ENCODE measurements at places on chromosomes 6 and 20.

DNA sequence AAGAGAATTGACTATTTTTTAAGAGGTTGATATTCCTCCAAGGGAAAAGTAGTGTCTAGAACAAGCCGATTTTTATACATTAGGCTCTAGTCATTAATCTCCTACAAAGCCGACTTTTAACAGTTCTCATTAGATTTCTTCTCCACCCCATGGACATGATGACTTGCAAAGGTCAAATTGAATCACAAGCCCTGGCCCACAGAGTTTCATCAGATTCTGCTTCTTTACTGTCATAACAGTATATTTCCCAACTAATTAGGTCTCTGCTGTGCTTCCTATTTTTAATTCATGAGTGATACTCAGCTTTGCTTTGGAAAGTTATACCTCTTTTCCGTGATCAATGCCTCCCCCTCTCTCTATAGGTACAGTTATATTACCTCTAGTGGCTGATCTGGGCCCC, 90.6 kb upstream of the ADGRB3 start:
- no peak for DNase-seq

- DNase-seq: no peak
Measured at GRCh38 chr6:112320561-112321318, 26.4 kb upstream of the RFPL4B start.

- no peak for DNase-seq
Measured at GRCh38 chr20:19405958-19406357, 193.5 kb downstream of the SLC24A3 start.

DNA sequence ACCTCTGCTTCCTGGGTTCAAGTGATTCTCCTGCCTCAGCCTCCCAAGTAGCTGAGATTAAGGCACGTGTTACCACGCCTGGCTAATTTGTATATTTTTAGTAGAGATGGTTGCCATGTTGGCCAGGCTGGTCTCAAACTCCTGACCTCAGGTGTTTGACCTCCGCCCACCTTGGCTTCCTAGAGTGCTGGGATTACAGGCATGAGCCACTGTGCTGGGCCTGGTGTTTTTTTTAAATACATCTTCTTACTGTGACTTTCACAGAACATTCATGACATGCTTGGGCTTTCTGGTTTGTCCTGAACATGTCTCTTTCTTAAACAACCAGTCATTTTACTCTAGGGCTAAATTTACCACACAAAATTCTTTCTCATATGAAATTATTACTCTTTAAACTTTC, 34.7 kb upstream of the FAM8A1 start:
- no peak for DNase-seq

DNA sequence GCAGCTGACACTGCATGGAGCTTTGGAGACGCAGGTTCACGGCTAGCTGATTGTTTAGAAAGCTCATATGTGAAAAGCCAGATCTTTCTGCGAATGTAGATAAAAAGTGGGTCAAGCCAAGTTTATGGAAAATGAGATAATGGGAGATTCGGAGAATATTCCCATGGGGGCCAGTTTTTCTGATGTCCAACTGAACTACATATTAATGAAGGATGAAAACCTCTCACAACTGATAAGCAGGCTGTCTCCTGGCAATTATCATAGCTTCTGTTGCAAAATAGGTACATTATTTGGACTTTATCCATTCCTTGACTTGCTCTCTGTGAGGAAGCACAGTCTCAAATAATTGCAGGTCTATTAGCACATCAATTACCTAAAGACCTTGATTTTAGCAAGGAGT, 21.1 kb downstream of the HDGFL1 start:
- peak; percentile 28 for DNase-seq

GRCh38 chr6:90019216-90019615, 124.9 kb downstream of the GJA10 start:
- no peak for DNase-seq

DNA sequence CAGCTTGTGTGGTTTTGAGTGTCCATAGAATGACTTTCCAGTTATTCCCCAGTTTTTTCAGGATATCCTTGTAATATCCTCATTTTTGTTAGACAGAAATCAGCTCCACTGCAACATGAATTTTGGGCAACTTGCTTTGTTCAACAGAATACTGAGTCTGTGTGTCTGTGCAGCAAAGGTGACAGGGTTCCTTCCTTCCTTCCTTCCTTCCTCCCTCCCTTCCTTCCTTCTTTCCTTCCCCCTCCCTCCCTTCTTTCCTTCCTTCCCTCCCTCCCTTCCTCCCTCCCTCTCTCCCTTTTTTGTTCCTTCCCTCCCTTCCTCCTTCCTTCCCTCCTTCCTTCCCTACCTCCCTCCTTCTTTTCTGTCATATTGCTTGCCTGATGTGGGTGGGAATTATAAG, 496.5 kb downstream of the EPM2A start:
- no peak for DNase-seq

DNA sequence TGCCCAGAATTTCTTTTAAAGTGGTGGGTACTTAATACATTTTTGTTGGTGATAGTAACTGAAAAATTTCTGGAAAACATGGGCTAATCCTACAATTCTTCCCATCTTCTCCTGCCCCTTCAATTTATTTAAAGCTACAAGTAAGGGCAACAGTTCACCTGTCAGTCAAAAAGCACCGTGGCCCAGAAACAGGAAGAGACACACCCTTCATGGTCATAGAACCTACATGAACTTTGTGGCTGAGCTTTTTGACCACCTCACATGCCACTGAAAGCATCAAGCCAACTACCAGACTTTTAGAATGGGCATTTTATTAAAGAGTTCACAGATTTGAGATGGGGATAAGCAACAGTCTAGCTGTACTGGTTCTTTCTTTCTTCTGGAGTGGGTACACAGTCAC, 201.1 kb upstream of the CNR1 start:
- no peak for DNase-seq

DNA sequence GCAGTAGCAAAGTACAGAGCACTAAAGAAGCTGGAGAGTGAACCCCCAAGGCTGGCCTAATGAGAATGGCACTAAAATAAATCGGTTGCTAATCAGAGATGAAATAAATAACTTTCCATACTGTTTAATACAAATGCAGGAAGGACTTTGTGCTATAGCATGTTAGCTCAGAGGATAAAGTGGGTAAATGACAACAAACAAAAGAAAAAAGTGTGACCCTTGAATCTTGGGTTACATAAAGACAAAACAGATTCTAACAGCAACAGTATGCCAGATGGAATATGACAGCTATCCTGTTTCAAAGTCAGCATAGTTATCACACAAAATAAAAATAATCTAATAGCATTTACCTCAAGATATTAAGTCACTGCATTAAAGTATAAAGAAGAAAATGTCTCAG, 622.7 kb downstream of the PHF3 start:
- no peak for DNase-seq

DNA sequence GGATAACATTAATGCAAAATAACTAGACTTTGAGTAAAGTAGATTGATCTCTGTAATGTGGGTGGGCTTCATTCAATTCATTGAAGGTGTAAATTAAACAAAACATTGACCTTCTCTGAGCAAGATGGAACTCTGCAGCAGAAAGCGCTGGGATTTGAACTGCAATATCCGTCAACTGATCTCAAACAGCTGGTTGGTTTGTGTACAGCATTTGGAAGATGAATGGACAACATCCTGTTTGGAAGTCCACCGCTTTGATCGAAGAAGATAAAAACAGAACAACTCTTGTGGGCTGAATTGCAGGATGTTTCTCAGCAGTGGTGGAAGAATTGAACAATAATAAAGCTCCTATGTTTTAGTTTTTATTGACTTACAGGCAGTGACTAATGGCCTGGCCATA, 20.6 kb downstream of the HLA-C start:
- no peak for DNase-seq

GRCh38 chr6:26195376-26195923, 108.2 kb downstream of the HFE start:
- DNase-seq: peak; percentile 86

DNA sequence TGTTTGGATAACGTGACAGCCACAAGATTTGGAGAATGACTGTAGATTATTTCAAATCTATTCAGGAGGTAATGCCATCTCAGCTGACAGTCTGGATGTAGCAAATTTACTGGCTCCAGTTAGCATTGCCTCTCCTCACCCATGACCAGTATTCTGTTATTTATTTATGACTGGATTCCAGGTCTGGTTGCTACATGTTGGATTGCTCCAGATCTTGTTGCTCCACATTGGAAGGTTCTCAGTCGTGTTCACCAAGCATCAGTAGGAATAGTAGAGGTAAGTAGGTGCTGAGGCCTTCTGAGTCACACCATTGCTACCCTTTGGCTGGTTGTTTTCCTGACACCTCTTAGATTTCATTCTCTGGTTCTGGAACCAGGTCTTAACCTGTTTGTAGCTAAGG, 69.5 kb upstream of the ELOVL5 start:
- DNase-seq: no peak

GRCh38 chr6:44682280-44682679, 294.8 kb downstream of the CDC5L start:
- no peak for DNase-seq

GRCh38 chr6:50654155-50654554, 59.2 kb upstream of the TFAP2D start:
- no peak for DNase-seq

GRCh38 chr6:9295644-9296043, 860.3 kb upstream of the SLC35B3 start:
- no peak for DNase-seq

DNA sequence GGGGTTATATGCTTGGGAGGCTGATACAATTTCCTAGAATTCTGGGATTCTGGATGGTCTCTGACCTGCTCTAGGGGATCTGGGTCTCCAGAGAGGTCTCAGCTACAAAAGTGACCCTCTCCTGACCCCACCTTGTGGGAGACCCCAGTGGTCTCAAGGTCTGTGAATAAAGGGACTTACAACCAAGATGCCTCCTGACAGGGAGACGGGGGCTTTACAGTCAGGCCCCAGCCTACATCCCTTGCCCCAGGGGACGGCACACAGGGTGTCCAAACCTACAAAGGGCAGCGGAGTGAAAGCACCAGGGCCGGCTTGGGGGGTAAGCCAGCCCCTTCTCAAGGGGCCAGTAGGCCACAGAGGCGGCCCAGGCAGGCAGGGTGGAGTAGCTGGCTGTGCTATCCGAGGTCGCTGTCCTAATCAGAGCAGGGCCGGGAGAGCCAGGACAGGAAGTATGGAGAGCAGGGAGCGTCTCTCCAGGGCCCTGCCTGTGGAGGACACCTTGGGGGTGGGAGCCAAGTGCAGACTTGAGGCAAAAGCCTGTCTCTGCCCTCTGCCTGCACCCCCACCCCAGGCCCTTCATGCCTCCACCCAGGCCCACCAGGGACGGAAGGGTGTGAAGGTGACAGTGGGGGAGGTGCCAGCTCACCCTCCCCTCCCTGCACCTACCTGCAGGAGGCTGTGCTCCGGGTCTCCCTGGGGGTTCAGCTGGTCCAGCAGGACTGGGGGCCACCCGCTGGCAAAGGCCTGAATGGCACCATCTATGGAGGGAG, 3.5 kb downstream of the GFRA4 start:
- no peak for DNase-seq

GRCh38 chr6:37059344-37060194, 54.1 kb downstream of the FGD2 start:
- DNase-seq: peak; percentile 53

- no peak for DNase-seq
Measured at GRCh38 chr20:50569864-50570836, 60.0 kb downstream of the PTPN1 start.

DNA sequence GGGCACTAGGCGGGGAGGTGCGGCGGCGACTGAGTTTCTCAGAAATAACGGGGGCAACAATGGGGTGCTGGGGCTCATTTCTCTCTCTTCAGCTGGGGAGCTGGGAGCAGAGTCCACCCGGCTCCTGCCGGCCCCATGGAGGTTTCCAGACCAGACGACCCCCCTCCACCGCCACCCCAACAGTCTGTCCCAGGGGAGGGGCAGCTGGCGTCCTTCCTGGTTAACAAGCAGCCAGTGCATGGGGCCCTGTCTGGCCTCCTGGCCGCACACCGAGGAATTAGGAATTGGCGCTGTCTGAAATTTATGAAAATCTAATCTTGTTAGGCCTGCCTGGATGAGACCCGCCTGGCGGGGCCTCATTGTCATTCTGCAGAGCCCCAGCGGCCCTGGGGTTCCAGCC, 42.4 kb downstream of the PMEPA1 start:
- DNase-seq: peak; percentile 76

DNA sequence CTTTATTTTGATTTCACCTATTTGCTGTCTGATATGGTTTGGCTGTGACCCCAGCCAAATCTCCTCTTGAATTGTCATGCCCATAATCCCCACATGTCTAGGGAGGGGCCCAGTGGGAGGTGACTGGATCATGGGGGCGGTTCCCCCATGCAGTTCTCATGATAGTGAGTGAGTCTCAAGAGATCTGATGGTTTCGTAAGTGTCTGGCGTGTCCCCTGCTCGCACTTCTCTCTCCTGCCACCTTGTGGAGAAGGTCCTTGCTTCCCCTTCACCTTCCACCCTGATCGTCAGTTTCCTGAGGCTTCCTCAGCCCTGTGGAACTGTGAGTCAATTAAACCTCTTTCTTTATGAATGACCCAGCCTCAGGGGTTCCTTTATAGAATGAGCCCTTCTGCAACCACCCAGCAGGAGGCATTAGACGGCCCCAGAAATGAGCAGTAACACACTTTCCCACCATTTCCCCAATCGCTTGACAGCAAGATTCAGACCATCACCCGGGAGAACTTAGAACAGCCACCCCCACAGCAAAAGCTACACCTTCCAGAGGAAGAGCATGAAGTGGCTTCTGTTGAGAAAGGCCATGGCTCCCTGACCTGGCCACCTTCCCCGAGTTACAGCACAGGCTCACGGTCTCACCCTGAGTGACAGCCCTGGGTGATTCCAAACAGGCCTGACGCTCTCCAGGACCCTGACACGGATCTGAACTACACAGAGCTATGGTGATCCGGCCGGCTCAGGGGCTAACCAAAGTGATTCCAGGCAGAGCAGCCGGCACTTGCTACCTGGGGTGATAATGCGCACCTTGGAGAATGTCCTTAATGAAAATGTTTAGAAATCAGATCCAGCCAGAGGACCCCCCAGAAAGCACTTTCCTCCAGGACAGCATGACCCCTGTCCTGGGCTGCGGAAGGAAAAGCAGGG, 131.2 kb upstream of the CDH4 start:
- DNase-seq: peak; percentile 61

- no peak for DNase-seq
Measured at GRCh38 chr6:35473850-35474130, 5.6 kb downstream of the RPL10A start.

DNA sequence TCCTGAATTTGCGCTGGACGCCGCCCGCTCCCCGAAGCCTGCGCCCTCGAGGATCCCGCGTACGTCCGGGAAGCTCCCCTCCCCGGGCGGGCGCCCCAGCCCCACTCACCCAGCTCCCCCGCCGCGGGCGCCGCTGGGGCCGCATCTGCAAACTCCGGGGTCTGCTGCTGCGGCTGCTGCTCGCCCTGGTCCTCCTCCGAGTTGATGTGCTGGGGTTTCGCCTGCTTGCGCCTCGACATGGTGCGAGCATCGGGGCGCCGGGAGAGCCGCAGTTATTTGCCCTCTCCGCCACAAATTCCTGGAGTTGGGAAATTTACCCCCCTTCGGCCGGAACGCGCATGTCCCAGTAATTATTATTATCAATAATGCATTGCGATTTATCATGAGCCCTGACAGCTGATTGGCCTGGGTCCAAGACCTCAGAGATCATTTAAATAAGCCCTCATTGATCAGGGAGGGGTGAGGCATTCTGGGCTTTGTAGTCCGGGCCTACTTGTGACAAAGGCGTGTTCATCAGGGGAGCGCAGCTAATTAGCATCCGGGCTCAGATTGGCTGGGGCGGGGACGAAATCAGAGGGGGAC, at the start of gene SALL4:
SALL4 (minus strand) TSS at position 352 of the 582 bp plus-strand sequence; CDS start at position 239, 113 bp downstream.
- peak; percentile 80 for DNase-seq

- no peak for DNase-seq
Measured at GRCh38 chr6:133245007-133245406, 3.9 kb downstream of the EYA4 start.

- DNase-seq: no peak
Measured at GRCh38 chr6:47292944-47293343, 16.8 kb downstream of the TNFRSF21 start.

- no peak for DNase-seq
Measured at GRCh38 chr6:87654875-87655454, 47.1 kb downstream of the AKIRIN2 start.
